ENCODE measurements at places on chromosomes 7 and 10.

- no peak for DNase-seq
Measured at GRCh38 chr7:20320322-20320721, 10.4 kb upstream of the ITGB8 start.

DNA sequence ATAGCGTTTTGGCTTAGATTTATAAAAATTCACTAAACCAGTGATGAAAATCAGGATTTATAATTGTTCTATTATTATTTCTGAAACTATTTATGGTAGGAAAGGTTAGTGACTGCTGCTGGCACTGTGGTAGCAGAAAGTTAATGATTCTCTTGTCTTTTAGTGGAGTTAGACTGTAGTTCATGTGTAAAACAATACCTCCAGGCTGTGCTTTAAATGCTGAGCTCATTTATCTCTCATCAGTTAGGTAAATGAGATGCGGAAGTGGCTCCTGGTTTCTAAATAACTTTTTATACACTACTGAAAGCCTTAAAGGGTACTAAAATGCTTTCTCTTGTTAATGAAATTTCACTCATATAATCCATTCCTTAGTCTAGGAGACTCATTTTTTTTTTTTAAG is 326.8 kb upstream of the POT1 start:
- DNase-seq, result no peak

DNA sequence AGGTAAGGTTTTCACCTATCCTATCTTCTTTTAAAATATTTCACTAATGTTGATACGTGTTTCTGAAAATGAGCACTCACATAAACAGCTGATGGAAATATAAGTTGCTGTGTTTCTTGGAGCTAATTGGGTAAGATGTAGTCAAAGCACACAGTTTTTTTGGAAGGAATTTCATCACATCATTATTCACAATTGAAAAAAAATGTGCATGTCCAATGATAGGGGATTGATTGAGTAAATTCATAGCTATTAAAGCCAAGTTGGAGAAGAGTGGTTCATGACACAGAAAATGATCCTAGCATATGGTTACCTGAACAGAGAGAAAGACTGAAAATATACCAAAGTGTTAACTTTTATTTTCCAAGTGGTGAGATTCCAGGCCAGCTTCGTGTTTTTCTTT is 29.6 kb downstream of the GLI3 start:
- no peak for DNase-seq

GRCh38 chr10:76082232-76082631 is 650.8 kb downstream of the LRMDA start:
- DNase-seq, result no peak

- peak; percentile 75 for DNase-seq
Measured at GRCh38 chr7:65371468-65371867, 2.2 kb upstream of the ZNF92 start.

GRCh38 chr10:54131833-54132232 is 669.2 kb downstream of the PCDH15 start:
- no peak for DNase-seq

GRCh38 chr7:20307901-20308300 is 22.8 kb upstream of the ITGB8 start:
- DNase-seq, result peak; percentile 62

GRCh38 chr7:25118048-25118753 is 6.9 kb downstream of the CYCS start:
- no peak for DNase-seq

DNA sequence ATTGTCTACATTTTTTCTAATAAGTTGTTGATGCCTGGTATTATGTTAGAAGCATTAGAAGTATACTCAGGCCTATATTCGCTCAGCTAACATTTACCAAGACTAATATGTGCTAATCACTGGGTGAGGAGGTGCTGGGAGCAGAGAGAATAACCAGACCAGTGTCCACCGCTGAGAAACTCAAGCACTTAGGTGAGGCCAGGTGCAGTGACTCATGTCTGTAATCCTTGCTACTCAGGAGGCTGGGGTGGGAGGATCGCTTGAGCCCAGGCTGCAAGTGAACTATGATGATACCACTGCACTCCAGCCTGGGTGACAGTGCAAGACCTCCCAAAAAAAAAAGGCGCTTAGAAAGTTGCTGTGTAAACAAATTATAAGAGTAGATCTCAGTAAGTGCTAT is 182.2 kb upstream of the AOAH start:
- DNase-seq, result no peak

GRCh38 chr10:102634686-102635085 is 9.6 kb upstream of the TRIM8 start:
- no peak for DNase-seq

GRCh38 chr7:105132335-105132734 is 118.3 kb downstream of the KMT2E start:
- DNase-seq, result no peak

DNA sequence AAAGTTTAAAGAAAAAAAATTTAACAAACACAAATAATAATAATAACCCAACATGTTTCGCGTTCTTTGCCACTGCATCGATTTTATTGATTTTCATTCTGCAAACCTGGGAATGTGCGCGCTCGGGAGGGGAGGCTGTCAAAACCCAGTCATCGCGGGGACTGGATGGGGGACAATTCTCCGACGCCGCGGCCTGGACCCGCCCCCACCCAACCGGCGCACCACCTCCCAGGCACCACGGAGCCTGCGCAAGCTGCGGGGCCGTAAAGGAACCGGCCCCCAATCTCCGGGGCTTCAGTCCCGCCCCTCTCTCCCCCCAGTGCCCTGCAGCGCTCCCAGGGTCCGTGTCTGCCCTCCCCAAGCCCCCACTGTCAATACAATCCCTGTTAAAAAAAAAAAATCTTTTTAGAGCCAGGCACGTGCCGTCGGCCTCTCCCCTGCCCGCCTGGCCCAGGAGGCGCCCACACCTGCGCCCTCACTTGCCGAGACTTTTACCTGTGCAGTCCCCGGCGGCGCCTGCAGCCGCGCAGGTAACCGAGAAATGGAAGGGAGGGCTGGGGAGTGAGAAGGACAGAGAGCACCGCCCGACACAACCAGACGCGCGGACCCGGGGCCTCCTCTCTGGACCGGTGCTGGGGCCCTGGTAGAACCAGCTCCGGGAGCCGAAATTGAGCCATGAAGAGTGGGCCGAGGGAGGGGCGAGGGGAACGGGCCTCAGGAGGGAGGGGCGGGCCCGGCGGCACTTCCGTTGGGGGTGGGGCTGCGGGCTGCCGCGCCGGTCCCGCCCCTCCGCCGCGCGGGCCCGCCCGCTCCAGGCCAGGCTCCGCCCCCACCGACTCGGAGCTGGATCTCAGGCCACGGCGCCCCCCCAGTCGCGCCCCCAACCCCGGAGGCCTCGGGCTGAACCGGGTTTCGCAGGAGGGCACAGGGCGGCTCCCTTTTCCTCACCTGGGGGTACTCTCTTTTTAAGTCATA is 7.6 kb upstream of the ZNF503 start:
- DNase-seq, result no peak

DNA sequence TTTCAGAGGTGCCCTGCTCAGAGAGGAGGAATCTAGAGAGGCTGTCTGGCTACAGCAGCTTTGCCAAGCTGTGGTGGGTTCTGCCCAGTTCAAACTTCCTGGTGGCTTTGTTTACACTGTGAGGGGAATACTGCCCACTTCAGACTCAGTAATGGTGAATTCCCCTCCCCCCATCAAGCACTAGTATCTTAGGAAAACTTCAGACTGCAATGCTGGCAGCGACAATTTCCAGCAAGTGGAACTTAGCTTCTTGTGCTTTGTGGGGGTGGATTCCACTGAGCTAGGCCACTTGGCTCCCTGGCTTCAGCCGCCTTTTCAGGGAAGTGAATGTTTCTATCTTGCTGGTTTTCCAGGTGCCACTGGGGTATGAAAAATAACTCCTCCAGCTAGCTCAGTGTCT is 42.8 kb downstream of the CYP2C8 start:
- DNase-seq, result no peak

DNA sequence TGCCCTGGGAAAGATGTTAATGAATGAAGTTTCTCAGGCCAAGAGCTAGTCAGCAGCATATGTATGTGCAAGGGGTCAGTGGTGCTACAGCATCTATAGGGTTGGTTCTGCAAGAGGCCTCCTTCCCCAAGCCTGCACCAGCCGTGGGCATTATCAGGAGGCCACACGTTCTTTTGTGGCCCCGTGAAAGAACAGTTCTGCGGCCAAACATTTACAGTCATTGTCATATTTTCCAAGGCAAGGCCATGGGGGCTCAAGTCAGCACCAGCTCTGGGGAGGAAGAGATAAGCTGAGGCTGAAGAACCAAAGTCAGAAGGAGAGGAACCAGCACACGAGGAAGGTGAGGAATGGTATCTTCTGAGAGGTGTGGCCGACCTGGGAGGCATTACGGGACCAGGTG is 54.4 kb upstream of the TMEM72 start:
- no peak for DNase-seq

GRCh38 chr10:92291921-92292845 is 1.2 kb downstream of the MARCHF5 start:
- peak; percentile 47 for DNase-seq

GRCh38 chr7:149093228-149093627 is 2.7 kb upstream of the ZNF786 start:
- no peak for DNase-seq

GRCh38 chr7:42734568-42734967 is 177.3 kb downstream of the C7orf25 start:
- no peak for DNase-seq

- no peak for DNase-seq
Measured at GRCh38 chr10:122939856-122940543, 14.0 kb downstream of the C10orf88 start.

DNA sequence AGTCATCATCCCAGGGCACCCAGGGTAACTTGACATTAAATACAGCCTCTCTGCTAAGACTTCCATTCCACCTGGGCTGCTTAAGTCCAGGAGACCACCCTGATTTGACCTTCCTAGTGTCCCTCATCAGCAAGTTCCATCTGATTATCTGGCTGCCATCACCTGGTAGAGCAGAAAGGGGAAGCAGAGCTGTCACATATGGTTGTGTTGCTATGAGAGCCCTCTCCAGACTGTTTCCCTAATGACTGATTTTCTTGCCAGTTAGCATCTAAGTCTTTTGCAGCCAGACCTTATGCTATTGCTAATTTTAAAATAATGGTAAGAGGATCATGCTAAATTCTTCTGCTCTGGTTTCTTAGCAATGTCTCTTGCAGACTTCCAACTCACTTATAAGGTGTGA is 38.7 kb downstream of the KCNH2 start:
- DNase-seq, result no peak
